ENCODE measurements at places on chromosomes 11 and 22.

- no peak for DNase-seq
Measured at GRCh38 chr11:44071157-44071556, 5.1 kb downstream of the ACCS start.

- no peak for DNase-seq
Measured at GRCh38 chr22:41367680-41368542, 13.8 kb upstream of the TEF start.

GRCh38 chr11:15805726-15806125, 550.6 kb downstream of the SOX6 start:
- DNase-seq: no peak

GRCh38 chr11:77082838-77083565, 16.2 kb downstream of the CAPN5 start:
- no peak for DNase-seq

DNA sequence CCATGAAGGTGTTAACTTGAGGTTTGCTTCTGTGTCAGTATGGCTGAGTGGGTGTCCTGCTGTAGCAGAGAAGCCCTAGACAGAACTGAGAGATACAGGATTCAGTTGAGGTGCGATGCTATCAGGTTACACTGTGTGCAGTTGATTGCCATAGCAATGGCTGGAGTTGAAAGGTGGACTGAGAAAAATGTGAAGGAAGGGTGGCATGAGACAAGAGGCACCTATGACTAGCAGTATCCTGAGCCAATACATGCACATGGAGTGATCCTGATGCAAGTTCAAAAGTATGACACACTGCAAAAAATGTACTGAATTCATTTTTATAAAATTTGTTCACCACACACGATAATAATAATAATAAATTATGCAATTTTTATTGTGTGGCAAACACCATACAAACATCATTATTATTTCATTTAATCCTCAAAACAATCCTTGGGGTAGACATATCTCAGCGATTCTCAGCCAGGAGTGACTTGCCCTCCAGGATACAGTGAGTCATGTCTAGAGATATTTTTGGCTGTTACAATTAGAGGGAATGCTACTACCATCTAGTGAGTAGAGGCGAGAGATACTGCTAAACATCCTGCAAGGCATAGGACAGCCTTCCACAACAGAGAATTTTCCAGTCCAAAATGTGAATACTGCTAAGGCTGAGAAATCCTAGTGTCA, 3.9 kb upstream of the PIWIL4 start:
- no peak for DNase-seq

GRCh38 chr11:7569044-7569443, 55.2 kb downstream of the PPFIBP2 start:
- DNase-seq: no peak

- DNase-seq: no peak
Measured at GRCh38 chr11:77301510-77301909, at the start of gene GDPD4. TSS of gene GDPD4 (minus strand) at chr11:77301686. CDS start at chr11:77285137, 16,549 bp downstream.

All from activated gamma-delta T cell (primary cell).